Breast epithelium (tissue), 4 donors: ENCODE measurements at places on chromosomes 1 and 21.

DNA sequence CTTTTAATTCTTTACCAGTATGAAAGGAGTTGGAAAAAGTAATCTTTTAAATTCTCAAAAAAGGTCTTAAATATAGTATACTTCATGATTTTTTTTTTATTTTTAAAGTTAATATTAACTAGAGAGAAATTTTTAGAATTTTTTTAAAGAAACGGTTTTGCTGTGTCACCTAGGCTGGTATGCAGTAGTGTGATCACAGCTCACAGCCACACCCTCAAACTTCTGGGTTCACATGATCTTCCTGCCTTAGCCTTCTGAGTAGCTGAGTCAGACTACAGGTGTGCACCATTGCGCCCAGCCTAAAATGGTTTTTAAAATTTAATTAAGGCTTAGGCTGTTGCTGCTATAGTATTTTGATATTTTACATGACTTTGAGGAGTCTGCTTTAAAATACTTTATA is 52.4 kb downstream of the TLCD4 start:
- DNase-seq = no peak

DNA sequence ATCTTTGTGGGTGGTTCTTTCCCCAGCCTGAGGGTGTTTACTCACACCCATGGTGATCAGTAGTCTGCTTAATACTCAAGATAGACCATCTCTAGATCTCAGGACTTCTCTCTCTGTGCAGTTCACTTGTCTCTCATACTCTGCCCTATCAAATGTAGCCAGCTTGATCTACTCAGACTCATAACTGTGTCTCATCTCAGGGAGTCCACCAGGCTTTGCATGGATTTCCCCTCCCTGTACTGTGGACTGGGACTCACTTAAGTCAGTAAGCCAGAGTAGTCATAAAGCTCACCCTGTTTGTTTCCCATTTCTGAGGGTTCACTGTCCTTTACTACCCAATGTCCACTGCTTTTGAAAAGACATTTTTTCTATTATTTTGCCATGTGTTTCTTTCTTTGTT is 41.8 kb downstream of the LYPLAL1 start:
- DNase-seq = no peak

DNA sequence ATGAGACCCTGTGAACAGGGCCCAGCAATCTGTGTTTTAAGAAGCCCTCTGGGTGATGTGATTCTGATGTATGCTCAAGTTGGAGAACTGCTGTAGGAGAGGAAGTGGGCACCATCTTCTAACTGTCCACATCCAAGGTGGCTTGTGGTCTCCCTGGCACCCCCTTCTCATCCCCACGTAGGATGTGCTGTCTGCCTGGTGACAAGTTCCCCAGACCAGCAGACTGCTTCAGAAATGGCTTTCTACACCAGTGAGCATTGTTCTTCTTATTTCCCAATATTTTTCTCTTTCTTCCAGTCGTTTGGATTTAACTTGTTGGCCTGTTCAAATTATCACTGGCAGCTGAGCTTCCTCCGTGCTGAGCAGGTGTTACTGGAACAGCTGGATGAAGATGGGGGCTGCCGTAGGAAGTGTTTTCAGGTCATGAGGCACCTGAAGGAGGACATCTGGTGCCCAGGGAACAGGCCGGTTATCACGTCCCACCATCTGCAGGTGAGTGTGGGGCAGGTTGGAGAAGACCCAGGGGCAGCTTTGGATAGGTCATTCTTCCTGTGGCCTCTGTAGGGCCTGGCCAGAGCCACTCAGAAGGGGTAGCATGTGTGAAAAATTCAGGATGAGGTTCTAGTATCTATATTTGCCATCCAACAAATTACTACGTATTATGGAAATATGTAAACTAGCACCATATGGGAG is 16.8 kb downstream of the MAB21L3 start:
- no peak for DNase-seq

- DNase-seq = no peak
Measured at GRCh38 chr1:241485554-241485992, 34.0 kb downstream of the FH start.

- no peak for DNase-seq
Measured at GRCh38 chr1:160206421-160207117, 1.4 kb downstream of the PEA15 start.

- DNase-seq = no peak
Measured at GRCh38 chr1:178573330-178573729, 60.4 kb downstream of the TEX35 start.

- peak; percentile 77 for DNase-seq
Measured at GRCh38 chr1:36099681-36100341, 11.1 kb downstream of the ADPRS start.

DNA sequence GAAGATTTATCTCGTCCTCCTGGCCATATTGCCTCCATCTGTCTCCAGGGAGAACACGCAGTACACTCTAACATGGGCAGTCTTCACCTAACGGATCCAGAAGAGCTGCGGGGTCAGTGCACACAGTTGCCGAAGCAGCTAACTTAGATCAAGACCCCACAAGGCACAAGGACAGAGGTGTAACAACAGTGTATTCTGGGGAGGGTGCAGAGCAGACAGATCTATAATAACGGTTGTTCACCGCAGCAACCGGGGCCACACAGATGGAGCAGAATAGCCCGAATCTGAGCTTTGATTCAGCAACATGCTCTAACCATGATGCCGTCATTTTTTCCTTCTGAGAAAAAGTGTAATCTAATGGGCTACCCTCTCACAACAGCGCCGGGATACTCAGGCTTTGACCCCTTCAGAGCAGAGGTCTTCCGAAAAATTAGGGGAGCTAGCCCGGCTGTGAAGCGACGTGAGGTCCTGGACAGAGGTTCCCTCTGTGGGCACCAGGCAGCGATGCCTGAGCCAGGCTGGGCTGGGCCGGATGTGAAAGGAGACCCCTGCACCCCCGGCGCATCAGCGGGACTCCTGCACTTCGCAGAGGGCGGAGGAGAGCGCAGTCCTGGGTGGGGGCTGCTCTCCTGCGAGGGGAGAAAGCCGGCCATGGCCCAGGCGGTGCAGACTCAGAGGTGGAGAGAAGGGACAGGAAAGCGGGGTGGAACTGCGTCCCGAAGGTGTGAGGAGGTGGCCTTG is 57.5 kb downstream of the BCL9 start:
- DNase-seq = peak; percentile 30

DNA sequence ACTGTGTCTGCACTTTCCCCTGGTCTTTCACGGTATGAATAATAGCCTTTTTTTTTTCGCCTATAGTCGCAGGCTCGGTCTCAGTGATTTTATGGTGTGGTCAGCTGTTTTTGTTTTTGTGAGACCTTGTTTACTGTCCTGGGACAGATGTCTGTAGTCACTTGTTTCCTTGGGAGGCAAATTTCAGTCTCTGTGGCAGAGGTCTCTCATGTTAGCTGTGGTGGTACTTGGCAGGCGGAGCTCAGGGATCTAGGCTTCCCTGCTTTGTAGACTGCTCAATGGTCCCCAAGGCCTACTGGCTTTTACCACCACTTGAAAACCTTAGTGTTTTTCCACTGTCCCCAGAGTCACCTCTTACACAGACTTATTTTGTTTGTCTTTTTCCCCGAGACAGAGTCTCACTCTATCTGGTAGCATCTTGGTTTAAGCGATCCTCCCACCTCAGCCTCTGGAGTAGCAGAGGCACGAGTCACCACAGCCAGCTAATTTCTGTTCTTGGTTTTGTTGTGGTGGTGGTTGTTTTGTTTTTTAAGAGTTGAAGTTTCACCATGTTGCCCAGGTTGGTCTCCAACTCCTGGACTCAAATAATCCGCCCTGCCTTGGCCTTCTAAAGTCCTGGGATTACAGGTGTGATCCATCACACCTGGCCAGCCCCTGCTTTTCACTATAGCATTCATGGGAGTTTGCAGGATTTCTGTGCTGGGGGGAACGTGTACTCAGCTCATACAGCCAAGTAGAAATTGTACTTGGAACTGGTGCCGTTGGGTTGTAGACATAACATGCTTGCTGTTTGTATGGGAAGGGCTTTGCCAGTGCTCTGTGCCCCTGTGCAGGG is 10.3 kb downstream of the RNU1-2 start:
- DNase-seq = no peak

DNA sequence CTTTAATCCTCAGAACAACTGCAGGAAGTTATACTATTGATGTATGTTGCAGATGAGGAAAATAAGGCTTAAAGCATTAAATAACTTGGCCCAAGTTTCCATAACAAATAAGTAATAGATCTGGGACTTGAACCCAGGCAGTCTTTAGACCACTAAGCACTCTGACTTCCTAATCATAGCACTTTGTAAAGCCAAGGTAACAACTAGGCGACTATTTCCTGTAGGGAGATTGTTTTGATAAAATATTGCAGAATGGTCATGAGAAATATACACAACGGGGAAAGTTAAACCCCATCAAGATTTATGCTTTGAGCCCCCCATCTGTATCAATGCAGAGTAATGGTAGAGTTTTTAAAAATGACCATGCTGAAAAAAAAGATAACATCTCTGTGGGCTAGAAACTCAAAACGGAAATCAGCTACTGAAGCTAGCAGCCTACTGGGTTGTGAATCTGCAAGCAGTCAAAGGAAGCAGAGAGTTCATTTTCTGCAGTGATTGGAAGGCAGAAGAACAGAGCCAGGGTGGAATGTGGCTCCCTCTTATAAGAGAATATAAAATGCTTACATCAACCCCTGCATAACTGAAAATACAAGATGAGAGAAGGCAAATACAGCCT is 111.2 kb upstream of the OLIG2 start:
- DNase-seq = no peak

- DNase-seq = no peak
Measured at GRCh38 chr1:37071829-37072228, 37.5 kb upstream of the GRIK3 start.

GRCh38 chr1:52633291-52633754 is 355 bp downstream of the SHISAL2A start:
- no peak for DNase-seq

- DNase-seq = no peak
Measured at GRCh38 chr1:10671090-10671489, 125.4 kb downstream of the CASZ1 start.

DNA sequence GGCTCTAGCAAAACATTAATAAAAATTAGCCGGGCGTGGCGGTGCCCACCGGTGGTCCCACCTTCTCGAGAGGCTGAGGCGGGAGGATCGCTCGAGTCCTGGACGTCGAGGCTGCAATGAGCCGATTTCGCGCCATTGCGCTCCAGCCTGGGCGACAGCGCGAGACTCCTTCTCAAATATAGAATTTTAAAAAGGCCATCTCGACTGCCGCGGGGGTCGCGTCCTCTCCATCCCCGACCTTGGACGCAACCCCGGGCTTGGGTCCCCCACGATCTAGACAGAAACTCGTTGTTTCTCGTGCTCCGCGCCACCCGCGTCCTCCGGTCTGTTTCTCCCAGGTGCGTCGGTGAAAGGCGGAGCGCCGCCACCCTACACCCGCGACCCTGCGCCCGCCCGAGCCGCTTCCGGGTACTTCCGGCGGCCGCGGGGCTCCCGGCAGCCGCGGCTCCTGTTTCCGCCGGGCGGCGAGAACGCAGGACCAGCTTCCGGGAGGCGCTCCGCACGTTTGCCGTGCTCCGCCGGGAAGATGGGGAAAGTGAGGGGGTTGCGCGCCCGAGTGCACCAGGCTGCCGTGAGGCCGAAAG is at the start of gene SLX9:
SLX9 (plus strand) TSS at position 498 of the 584 bp plus-strand sequence; CDS start at position 527, 29 bp downstream.
- peak; percentile 58 for DNase-seq

DNA sequence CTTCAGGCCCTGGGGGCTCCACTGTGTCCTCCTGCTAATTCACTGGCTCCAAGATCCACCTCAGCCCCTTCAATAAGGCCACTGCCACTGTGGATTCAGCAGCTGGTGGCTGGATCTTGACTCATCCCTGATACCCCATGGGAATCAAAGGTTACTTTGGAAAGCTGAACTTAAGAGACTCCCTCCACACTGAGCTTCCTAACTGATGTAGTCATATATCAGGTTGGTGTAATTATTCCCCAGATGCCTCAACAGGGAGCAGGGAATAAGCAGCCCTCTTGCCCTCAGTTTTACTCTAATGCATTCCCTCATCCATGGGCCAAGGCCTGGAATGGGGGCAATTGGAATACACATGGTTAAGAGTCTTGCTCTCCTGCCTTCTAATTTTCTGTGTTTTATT is 164.6 kb downstream of the FASLG start:
- DNase-seq = no peak

DNA sequence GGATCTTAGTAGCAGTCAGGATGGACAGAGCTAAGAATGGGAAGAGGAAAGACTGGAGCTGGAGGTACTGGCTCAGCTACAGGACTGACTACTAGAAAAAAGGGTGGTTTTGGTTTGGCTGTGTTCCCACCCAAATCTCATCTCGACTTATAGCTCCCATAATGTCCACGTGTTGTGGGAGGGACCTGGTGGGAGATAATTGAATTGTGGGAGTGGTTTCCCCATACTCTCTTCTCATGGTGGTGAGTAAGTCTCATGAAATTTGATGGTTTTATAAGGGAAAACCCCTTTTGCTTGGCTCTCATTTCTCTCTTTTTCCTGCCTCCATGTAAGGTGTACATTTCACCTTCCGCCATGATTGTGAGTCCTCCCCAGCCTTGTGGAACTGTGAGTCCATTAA is 466.5 kb upstream of the DEPDC1 start:
- DNase-seq = no peak

DNA sequence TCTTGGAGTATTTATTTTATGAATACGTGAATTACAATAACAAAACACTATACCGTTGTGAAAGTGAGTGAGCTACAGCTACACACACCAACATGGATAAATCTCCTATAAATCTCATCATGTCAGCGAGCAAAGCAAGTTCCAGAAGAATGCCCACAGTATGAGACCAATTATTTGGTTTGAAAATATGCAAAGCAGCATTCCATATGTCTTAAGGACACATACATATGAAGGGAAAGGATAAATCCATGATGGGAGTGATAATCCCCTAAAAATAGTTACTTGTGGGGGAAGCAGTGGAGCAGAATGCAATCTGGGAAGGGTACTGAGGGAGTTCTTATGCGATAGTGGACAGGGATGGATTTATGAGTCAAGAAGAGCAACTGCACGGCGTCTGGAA is 261.3 kb downstream of the DISC1 start:
- DNase-seq = no peak

- DNase-seq = peak; percentile 27
Measured at GRCh38 chr1:43521756-43522155, 8.9 kb upstream of the PTPRF start.

DNA sequence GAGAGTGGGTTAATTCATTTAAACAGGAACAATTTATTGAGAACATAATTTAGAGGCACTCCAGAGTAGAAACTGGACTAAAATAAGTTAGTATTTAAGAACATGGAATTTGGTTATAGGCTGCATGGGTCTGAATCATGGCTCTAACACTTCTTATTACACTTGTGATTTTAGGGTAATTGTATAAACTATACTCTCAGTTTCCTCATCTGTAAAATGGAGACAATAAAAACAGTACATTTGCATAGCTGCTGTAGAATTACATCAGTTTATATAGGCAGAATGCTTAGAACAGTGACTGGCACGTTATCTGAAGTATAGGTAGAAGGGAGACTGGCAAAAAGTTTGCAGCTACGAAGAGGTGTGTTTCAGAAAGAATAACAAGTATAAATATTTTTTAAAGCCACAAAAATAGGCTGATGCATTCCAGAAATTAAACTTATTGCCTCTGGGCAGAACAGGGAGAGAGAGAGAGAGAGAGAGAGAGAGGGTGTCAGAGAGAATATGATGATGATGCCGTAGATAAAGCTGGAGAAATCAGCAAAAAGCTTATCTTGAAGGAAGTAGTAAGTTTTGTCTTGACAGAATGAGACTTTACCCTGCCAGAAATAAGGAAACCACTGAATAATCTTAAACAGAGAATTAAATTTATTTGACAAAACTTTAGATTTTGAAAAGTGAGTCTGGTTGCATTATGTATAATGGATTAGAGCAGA is 8.1 kb upstream of the OR6K3 start:
- no peak for DNase-seq

- no peak for DNase-seq
Measured at GRCh38 chr1:10678402-10678801, 118.0 kb downstream of the CASZ1 start.

GRCh38 chr21:45293220-45293725 is 5.6 kb upstream of the POFUT2 start:
- DNase-seq = peak; percentile 15

- no peak for DNase-seq
Measured at GRCh38 chr1:98351561-98351960, 310.0 kb upstream of the SNX7 start.
